ENCODE measurements at places on chromosomes 11 and 22. TPM values are rescaled to one million over a fixed set of nuclear protein-coding genes. Genes with fewer than 3 reads are reported as not detected.
A peak's percentile ranks its signal among the peaks of the same experiment; 100 is the strongest.

DNA sequence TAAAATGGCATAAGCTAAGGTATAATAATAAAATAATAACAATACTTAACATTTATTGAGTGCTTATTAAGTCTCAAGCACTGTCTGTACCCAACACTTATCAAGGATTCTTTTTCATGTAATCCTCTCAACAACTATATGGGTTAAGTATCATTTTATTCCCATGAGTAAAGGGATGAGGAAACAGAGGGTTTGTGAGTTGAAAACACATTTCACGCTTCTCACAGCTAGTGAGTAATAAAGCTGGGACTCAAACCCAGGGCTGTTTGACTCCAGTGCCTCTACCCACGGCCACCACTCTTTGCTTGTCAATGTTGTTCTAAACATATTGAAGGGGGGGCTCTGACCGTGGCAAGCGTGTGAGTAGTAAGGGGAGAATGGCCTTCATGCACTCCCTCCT lies 8.7 kb downstream of the CD3E start:
- peak; percentile 26 for DNase-seq

DNA sequence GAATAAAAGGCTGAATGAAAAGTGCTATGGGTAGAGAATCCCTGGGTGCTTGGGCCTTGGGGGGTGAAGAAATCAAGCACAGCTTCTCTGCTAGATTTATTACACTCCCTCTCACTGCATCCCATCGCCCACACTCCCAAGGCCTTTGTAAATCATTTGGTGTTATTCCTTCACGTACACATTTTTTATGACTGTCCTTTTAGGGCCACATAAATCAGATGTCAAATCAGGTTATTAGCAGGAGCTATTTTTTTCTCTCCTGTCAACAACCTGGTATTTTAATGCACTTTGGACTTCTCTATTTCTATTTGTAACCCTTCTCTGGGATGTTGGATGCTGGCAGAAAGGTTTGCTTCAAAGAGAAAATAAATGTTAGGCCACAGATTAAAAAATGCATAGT lies 408.8 kb downstream of the INSC start:
- DNase-seq = no peak

- no peak for DNase-seq
These were observed 120.7 kb downstream of the CCDC81 start for GRCh38 chr11:86495351-86495750.

- peak; percentile 42 for DNase-seq
These were observed 15.3 kb downstream of the IL18BP start for GRCh38 chr11:72013765-72014711.

DNA sequence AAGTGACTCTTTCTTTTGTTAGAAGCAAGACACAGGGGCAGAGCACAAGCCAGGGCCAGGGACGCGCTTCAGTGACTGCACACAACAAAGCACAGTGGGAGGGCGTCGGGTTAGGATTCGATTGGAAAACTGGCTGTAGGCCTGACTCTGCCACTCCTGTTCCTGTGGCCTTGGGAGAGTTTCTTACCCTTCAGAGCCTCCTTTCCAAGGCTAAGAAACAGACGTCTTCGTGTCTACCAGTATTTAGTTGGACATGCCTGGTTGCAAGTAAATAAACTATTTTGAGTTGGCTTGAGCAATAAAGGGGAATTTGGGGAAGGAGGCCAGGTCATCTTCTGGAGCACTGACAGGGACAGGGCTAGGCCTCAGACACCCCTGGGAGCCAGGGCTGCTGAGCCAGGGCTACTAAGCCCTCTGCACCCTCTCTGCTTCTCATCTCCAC lies 549.1 kb downstream of the INSC start:
- no peak for DNase-seq

DNA sequence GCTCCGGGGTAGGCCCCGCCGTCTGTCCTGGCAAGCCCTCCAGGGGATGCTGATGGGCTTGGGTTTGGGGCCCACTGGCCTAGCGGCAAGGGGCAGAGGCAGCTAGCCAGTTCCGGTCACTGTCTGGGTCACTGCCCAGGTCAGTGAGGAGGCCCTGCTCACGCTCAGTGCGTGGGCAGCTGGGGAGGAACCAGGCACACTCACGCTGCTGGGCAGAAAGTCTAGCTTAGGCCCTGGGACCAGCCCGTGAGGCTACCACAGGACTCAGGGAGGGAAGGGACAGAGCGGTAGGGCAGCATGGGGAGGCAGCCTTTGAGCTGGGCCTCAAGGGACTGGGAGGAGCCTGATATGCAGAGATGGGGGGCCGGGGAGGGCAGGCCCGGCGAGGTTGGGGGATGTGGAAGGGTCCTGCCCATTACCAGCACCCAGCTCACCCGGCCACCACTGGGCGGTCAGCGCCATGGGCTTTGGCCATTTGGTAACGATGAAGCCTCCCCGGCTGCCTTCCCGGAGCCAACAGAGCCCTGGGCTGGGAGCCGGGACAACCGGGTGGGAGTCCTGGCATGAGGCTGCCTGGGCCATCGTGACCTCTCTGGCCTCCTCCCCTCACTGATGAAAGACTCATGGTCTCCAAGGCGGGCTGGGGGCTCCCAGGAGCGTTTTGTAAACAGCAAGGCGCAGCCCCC lies 14.2 kb downstream of the SHISAL1 start:
- DNase-seq = no peak

- no peak for DNase-seq
These were observed 85.4 kb downstream of the MICAL2 start for GRCh38 chr11:12195768-12196167.

- DNase-seq = peak; percentile 95
These were observed 152.4 kb upstream of the ZC3H12C start for GRCh38 chr11:109940816-109941215.

SCARF2 gene
- total RNA-seq = 45.6 TPM

ANKK1 gene
- total RNA-seq = not detected

APOL6 gene
- total RNA-seq = 20.8 TPM

TPH1 gene
- total RNA-seq = not detected

LDLRAD3 gene
- 3.3 TPM for total RNA-seq
